ENCODE measurements at places on chromosomes 1 and 21.

DNA sequence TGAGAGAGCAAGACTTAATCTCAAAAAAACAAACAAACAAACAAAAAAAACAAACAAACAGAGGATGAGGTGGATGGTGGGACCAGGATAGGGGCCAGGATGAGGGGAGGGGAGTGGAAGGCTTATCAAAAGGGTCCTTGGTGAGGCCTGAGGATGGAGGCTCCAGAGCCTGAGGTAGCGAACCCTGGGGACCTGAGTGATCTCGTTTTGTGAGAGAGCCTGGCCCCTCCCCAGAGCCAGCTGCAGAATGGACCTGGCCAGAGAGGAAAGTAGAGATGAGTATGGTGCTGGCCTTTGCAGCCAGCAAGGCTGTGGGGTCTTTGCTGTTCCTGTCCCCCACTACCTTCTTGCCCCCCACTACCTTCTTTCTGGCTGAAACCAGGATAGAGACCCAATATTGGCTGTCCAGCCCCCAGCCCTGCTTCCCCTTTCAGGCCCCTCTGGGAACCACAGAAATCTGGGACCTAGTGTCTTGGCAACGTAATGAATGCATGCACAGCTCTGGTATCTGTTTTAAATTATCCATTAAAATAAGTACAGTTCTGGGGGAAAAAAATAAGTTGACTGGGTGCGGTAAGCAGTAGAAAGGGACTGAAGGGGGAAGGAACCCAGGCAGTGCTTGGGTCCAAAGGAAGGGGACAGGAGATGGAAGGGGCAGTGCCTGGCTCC lies 1.1 kb upstream of the LMNA start:
- no peak for DNase-seq

- peak; percentile 69 for DNase-seq
These were observed 75.0 kb upstream of the MACF1 start for GRCh38 chr1:39129514-39129913.

DNA sequence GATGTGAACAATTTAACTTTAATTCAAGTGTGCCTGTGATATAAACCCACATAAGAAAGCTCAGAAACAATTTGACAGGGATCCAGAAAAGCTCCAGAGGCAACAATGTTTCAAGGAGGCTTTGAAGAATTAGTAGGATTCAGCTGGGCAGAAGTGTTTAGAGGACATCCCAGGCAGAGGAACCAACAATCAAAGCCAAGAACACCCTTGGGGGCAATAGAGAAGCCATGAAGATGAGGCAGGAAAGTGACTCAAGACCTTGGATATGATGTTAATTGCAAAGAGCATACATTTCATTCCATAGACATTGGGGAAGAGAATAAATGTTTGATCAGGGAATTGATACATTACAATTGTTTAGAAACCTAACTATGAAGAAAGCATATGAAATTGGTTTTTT lies 280.3 kb downstream of the LTN1 start:
- no peak for DNase-seq

DNA sequence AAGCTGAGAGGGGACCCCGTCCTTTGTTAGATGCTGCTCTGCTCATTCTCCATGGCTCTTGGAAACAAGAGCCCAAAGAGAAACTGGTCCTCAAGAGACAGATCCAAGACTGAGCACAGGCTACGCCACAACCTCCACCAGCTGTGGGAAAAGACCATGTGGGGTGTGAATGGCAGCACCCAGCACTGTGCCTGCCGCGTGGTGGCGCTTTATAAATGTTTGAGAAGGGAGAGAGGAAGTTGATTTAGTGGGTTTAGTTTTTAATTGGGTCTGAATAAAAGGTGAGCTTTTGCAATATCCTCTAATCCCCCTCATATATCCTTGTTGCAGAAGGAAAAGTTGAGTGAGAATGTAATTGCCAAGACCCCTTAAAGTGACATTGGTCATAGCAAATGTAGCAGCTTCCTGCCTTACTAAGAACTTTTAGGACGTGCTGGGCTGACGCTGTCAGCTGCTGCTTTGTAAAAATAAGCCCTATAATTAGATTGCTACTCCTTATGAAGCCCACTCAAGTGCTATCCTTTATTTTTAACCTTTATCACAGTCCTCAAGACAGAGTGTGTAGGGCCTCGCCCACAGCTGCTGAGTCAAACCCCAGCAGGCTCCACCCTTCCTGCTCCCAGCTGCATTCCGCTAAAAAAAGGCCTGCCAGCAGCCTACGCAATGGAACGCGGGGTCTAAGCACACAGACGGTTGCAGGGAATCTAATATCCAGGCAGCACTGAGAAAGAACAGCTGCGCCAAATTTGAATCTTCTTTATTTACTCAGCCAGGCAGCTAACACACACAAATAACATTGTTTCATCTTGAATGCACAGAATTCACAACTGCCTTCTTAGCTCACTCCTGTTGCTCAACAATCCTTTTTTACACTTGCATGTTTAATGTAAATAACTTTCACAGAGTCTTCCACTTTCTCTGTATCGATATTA lies 47.4 kb upstream of the PRDX6 start:
- DNase-seq = peak; percentile 96

DNA sequence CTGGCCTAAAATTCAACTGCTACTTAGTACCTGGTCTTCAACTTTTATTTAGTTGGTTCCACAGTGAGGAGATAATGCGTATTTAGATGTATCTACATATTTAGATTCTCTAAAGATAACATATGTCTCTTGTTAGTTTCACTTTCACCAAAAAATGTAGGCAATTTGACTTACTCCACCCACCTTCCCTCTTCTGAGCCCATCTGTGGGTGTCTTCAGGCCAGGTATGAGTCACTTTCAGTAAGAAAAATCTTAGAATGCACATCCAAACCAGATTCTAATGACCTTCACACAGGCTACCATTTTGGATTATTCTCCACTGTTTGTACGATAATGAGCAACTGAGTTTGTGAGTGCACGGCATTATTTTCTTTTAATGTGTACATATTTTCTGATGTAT lies 501.7 kb downstream of the NEGR1 start:
- DNase-seq = no peak

GRCh38 chr1:155125511-155125945 lies 2.1 kb upstream of the EFNA1 start:
- DNase-seq = no peak

GRCh38 chr1:222098404-222098803 lies 356.5 kb upstream of the DUSP10 start:
- DNase-seq = no peak

GRCh38 chr1:162873671-162874666 lies 13.0 kb upstream of the CCDC190 start:
- peak; percentile 84 for DNase-seq

- no peak for DNase-seq
These were observed 1.4 kb downstream of the PTPN7 start for GRCh38 chr1:202158810-202159533.

GRCh38 chr21:27315373-27315772 lies 348.5 kb upstream of the ADAMTS5 start:
- DNase-seq = no peak

- no peak for DNase-seq
These were observed 72.7 kb downstream of the MAST2 start for GRCh38 chr1:45876000-45876617.

GRCh38 chr1:184163674-184164465 lies 112.3 kb downstream of the TSEN15 start:
- peak; percentile 56 for DNase-seq

GRCh38 chr1:207045453-207045852 lies 5.6 kb downstream of the YOD1 start:
- DNase-seq = no peak

DNA sequence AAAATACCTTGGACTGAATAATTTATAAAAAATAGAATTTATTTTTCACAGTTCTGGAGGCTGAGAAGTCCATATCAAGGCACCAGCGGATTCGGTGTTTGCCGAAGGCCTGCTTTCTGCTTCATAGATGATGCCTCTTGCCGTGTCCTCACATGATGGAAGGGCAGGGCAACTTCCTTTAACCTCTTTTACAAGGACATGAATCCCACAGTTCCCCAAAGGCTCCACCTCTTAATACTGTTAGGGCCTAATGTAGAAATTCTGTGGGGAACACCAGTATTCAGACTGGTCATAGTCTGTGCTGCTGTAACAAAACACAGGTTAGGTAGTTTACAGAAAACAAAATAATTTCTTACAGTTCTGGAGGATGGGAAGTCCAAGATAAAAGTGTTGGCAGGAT lies 25.9 kb downstream of the DYRK1A start:
- no peak for DNase-seq

DNA sequence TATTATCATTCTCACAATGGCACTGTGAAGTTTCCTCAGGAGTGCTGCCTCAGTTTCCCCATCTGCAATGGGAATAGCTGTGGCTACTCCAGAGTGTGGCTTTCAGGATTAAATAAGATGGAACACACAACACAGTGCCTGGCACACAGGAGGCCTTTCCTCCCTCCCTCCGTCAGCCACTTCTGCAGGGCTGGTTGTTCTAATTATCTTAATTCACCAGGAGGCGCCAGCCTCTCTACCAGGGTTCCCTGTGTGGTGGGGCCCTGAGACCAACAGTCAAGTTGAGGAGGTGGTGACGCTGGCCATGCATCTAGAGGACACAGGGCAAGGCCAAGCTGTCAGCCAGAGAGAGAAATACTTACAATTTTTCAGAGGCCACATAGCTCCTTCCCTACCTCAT lies 6.3 kb upstream of the FOXO6 start:
- DNase-seq = no peak

GRCh38 chr1:94025383-94026340 lies 95.3 kb downstream of the ABCA4 start:
- peak; percentile 89 for DNase-seq

GRCh38 chr21:22311741-22312462 lies 1313.7 kb downstream of the NCAM2 start:
- no peak for DNase-seq

DNA sequence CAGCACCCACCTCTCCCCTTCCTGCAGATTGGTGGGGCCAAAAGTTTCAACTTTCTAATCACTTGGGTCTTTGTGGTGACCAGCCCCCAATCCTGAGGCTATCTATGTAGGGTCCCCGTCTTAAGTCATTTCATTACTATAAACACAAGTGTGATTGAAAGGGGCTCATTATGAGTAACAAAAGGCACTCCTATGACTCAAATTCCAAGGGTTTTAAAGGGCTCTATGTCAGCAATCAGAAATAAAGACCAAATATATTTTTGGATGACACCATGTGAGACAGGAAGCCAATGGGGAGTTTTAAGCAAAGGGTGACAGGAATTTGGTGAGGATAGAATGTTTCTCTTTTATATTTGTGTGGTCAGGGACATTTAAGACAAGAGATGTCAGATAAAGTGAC lies 6.2 kb downstream of the ERO1B start:
- DNase-seq = no peak

GRCh38 chr1:232012773-232013386 lies 386.3 kb downstream of the DISC1 start:
- DNase-seq = peak; percentile 92

DNA sequence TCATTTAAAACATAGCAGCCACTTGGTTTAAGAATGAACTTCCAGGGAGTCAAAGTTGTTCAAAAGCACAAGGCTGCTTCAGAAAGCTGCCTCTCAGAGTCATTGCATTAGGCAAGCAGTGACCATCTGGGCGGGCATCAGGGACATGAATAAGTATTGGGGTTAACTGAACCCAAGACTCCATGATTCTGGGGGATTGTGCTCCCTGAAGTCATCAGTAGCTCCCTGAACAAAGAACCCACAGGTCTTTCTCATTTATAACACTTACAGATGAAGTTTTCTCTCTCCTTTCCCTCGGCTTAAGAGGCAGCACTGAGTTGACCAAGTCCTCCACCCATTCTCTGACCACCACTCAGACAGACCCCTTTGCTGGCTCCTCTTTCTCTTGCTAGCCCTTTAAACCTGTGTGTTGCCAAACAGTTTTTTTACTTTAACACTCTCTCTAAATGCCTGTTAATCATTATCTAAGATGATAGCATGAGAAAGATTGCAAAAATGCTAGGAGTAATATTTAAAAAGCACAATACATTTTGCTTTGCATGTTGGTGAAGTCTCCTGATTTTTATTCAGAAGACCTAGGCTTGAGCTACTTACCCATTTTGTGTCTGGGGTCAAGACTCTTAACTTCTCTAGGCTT lies 77.0 kb upstream of the ARHGAP29 start:
- no peak for DNase-seq

Data from fibroblast of pulmonary artery (primary cell).